Stimulated activated CD4-positive, alpha-beta T cell treated with anti-CD3 and anti-CD28 coated beads, Interleukin-1b, Interleukin-23, amount 100 ng/mL, for 48 hours (primary cell): ENCODE measurements at places on chromosomes 3 and 15.

DNA sequence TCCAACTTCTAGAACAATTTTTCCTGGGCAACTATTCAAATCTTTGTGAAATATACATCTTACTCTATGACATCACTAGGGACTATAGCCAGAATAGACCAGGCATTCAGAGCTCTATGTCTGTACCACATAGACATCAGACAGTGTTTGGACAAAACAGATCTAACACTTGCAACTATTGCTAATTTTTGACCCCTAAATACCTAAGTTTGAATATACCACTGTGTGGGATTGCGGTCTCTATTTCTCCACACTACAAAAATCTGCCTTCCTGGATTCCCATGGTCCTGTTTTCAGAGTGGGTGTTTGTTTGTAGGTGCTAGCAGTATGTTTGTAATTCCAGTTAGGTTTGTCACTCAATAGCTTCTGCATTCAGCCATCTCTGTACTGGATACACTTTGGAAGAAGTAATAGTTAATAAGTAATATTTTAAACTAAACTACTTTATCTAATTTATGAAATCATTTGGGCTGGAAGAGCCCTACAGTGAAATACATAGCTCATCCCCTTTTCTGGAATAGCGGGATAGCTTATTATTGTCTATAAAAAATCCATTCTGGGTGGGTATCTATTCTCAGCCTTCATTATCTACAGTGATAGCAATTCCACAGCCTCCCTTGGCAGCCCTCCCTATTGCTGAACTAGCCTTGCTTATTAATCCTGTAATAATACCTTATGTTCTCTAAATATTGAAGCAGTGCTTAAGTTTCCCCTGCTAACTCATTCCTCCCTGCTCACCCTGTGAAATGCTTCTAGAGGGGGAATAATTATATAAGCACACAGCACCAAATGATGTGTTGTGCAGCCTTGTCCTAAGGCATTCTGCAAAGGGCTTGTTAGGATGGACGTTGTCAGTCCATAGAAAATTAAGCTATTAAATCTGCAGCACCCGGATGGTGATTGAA, 49.4 kb downstream of the RBMS3 start:
- DNase-seq: no peak

DNA sequence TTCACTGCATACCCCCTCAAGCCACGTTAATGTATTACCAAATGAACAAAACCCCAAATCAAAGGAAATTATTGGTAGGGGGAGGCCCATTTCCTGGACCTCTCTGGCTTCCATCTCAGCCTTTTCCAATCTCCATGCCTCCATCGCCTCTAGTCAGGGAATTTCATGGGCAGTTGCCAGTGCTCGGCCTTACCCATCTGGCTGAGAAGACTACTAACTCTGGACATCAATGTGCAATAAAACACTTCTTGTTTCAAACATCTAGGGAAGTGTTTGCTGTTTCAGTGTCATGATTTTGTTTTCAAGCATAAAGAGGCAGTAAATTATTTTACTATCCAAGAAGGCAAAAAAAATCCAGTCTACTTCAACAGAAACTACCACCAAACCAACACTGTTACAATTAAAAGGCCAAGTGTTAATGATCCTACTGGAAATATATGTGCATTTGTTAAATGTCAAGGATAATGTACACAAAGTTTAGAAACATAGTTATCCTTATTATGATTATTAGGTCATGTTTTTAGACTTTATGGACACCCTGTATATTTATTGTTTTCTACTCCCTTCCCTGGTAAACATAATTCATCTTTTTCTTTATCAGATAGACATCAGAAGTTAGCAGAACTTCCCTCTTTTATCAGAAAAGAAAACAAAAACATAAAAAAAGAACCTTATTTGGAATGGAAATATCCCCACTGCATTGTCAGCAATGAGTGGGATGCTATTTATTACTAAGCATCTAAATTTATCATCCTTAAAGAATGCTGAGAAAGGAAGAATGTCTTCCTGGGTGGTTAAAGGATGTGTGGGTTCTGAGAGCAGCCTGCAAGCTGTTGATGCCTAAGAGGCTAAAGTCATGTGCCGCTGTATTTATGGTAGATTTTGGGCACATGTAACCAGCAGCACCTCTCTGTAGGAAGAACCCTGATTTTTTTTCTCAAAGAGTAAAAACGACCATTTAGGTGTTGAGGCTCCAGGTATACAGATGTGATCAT, 15.2 kb downstream of the LDHAL6B start:
- DNase-seq: no peak

DNA sequence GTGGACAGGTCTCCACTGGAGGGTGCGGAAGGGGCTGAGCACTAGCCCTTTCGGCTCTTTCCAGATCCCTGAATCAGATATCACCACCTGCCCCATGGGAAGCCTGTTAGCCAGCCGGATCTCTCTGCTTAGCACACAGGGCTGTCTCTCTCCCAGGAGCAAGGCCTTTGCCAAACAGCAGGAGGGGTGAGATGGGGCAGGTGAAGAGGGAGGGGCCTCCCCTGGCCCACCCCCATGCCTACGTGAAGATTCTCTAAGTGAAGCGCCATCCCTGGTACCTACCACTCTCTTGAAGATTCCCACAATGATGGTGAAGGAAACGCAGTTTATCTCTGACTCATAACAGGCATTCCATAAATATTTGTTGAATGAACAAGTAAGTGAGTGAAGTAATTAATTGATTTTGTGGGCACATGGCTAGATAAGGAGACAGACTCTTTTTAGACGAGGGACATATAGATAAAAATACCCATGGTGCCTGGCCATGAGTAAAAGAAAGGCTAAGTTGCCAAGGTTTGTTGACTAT, 19.6 kb upstream of the HCN4 start:
- no peak for DNase-seq

GRCh38 chr3:55661141-55661540, 174.0 kb upstream of the WNT5A start:
- DNase-seq: no peak

DNA sequence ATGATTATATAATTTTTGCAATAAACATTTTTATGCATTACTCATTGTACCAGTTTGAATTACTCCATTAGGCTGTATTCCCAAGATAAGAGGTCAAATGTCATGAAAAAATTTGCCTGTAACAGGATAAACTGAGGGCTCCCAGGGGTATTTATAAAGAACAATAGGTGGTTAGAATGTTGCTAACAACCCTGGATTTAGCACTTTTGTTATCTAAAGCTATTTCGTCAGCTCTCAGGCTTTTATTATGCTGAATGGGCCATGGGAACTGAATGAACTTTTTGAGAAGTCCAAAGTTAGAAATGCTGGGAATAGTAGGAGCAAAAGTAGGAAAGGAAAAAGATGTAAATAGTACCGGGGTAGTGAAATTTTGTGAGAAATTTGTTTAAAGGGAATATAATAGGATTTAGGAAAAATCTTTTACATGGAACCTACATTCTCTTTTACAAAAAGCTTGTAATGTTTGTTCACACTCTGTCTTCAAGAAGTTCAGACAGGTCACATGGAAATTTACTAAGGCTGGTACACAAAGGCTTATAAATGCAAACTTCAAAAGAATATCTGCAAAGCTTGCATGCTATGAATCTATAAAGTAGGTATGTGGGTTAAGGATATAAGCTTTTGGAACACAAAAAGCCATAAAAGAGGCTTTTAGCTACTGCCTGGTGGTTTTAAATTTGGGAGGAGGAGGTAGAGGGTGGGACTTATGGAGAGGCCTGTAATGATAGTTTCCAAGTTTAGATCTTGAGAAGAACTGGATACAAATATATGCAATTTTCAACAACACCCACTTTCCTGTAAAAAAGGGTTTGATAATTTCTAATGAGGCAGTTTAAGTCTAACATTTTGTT, 445.8 kb upstream of the NAALADL2 start:
- no peak for DNase-seq

GRCh38 chr3:8868996-8869395, 94.3 kb downstream of the RAD18 start:
- no peak for DNase-seq

- no peak for DNase-seq
Observed at GRCh38 chr3:39106851-39107387, 508 bp downstream of the GORASP1 start.
